Activated B cell treated with CpG ODN at 0.5 μM for 24 hours (primary cell): ENCODE measurements at places on chromosomes 11 and 22.

DNA sequence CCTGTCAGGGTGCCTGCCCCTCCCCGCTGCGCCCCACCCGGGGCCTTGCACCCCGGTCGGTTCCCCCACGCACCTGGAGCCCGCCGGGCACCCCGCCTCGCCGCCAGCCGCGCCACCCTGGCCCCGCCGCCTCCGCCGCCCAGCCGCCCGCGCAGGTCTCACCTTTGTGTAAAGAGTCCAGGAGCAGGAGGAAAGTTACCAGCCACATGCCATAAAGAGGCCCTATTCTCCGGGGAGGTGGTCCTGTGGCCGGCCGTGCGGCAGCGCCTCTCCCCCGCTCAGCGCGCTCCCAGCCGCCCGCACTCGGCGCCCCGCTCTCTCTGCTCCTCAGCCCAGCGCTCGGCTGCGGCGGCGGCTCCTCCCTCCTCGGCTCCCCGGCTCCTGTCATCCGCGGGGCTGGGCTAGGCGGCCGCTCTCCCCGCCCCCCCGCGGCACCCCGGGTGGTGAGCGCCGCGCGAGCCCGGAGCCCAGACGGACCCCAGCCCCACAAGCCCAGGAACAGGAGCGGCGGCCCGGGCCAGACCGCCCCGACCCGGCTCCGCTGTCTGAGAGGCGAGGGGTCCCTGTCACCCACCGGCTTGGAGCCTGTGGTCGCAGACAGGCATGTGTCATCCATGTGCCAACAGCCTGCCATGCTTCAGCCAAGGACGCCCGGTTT is at the start of gene DSCAML1:
DSCAML1 (minus strand) TSS at position 345 of the 658 bp plus-strand sequence; CDS start at position 208, 137 bp downstream.
- no peaks in the 10 kb centered on the region for H3K36me3 ChIP-seq
- no peak within 1 kb of the TSS for H3K27ac ChIP-seq
- H3K27me3 ChIP-seq: peaks cover 44% of the 10 kb centered on the region
- H3K4me1 ChIP-seq: peaks cover 18% of the 10 kb centered on the region

- no peak overlapping the region for H3K27ac ChIP-seq
- H3K36me3 ChIP-seq: peaks cover 20% of the 10 kb centered on the region
- peak; percentile 59 for DNase-seq
- H3K4me1 ChIP-seq: peaks cover 26% of the 10 kb centered on the region
- peaks cover 4% of the 10 kb centered on the region for H3K27me3 ChIP-seq
Observed at GRCh38 chr22:37316875-37317371, 34.6 kb downstream of the CYTH4 start.

DNA sequence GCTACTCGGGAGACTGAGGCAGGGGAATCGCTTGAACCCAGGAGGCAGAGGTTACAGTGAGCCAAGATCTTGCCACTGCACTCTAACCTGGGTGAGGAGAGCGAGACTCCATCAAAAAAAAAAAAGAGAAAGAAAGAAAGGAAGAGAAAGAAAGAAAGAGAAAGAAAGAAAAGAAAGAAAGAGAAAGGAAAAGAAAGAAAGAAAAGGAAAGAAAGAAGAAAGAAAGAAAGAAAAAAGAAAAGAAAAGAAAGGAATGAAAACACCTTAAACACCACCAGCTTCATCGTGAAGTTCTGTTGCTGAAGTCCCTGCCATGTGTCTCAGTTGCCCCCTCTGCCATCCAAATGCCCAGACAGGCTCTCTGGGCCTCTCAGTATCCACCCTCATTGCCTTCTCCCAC is 9.9 kb upstream of the CXCR5 start:
- H3K4me3 ChIP-seq: no peak overlapping the region
- no peaks in the 10 kb centered on the region for H3K27me3 ChIP-seq
- peaks cover 91% of the 10 kb centered on the region for H3K4me1 ChIP-seq
- no peaks in the 10 kb centered on the region for H3K36me3 ChIP-seq
- DNase-seq: no peak
- no peak overlapping the region for H3K27ac ChIP-seq

GRCh38 chr11:12725055-12725862 is 51.0 kb downstream of the TEAD1 start:
- no peak for DNase-seq
- H3K4me1 ChIP-seq: no peaks in the 10 kb centered on the region
- no peak overlapping the region for H3K4me3 ChIP-seq
- H3K36me3 ChIP-seq: no peaks in the 10 kb centered on the region
- peaks cover 14% of the 10 kb centered on the region for H3K27me3 ChIP-seq

GRCh38 chr22:37060801-37061610 is 9.5 kb downstream of the KCTD17 start:
- H3K36me3 ChIP-seq: peaks cover 46% of the 10 kb centered on the region
- no peaks in the 10 kb centered on the region for H3K4me1 ChIP-seq
- no peak overlapping the region for H3K4me3 ChIP-seq
- no peak for DNase-seq

DNA sequence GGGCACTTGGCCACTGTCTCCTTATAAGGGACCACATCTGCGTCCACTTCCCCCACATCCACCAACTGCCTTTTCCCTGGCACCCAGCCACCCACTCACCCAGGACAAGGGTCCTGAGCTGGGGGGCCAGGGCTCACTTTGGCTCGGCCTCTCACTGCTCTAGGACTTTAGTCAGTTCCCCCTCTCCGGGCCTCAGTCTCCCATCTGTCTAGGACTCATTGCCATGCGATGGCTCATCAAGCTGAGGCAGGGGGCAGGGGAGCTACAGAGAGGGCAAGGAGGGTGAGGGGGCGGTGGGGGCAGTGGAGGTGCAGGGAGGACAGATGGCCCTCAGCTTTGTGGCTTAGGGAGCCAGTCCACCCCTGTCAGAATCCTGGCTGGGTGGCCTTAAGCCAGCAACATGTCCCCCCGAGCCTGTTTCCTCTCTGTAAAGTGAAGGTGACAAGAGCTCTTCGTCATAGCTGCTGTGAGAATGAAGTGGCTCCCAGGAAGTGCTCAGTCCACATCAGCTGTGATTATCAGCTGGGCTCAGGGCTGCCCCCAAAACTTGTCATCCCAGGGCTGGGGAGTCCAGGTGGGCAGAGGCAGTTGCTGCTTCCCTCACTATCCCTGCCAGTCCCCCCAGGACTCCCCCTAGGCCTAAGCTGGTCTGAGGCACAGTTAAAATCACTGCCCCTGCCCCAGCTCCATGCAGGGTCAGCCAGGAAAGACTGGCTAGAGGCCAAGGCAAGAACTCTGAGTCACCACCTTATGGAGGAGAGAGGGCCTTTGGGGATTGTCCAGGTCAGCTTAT is 14.9 kb downstream of the RAC2 start:
- H3K4me1 ChIP-seq: peaks cover 91% of the 10 kb centered on the region
- peak overlapping the region; percentile 72 for H3K4me3 ChIP-seq
- peaks cover 78% of the 10 kb centered on the region for H3K36me3 ChIP-seq

- peaks cover 2% of the 10 kb centered on the region for H3K27me3 ChIP-seq
- H3K27ac ChIP-seq: no peak overlapping the region
- no peaks in the 10 kb centered on the region for H3K36me3 ChIP-seq
- no peaks in the 10 kb centered on the region for H3K4me1 ChIP-seq
- no peak for DNase-seq
Observed at GRCh38 chr11:15641271-15642045, 526.7 kb downstream of the INSC start.

GRCh38 chr22:32587449-32587848 is 112.8 kb downstream of the FBXO7 start:
- H3K27ac ChIP-seq: no peak overlapping the region
- peaks cover 8% of the 10 kb centered on the region for H3K27me3 ChIP-seq
- H3K4me1 ChIP-seq: no peaks in the 10 kb centered on the region
- DNase-seq: no peak
- no peaks in the 10 kb centered on the region for H3K36me3 ChIP-seq

- no peak for DNase-seq
- H3K4me3 ChIP-seq: peak overlapping the region; percentile 97
- H3K36me3 ChIP-seq: peaks cover 39% of the 10 kb centered on the region
Observed at GRCh38 chr11:61392981-61393595, 701 bp downstream of the TMEM216 start.
